CD4-positive, alpha-beta T cell treated with Interleukin-10 for 1 hour (primary cell): ENCODE measurements at places on chromosomes 11 and 22.
A peak's percentile ranks its signal among the peaks of the same experiment; 100 is the strongest.

GRCh38 chr11:70153133-70153727, 49.9 kb upstream of the FADD start:
- DNase-seq: no peak

- peak; percentile 97 for DNase-seq
Observed at GRCh38 chr11:65652511-65653228, 10.0 kb downstream of the RELA start.

- DNase-seq: no peak
Observed at GRCh38 chr22:36565686-36566085, 36.7 kb upstream of the EIF3D start.

- DNase-seq: peak; percentile 37
Observed at GRCh38 chr22:19576460-19577421, 52.5 kb upstream of the CLDN5 start.
